ENCODE measurements at places on chromosomes 1 and 21.

GRCh38 chr1:221602830-221603229 is 139.1 kb downstream of the DUSP10 start:
- no peak for DNase-seq

DNA sequence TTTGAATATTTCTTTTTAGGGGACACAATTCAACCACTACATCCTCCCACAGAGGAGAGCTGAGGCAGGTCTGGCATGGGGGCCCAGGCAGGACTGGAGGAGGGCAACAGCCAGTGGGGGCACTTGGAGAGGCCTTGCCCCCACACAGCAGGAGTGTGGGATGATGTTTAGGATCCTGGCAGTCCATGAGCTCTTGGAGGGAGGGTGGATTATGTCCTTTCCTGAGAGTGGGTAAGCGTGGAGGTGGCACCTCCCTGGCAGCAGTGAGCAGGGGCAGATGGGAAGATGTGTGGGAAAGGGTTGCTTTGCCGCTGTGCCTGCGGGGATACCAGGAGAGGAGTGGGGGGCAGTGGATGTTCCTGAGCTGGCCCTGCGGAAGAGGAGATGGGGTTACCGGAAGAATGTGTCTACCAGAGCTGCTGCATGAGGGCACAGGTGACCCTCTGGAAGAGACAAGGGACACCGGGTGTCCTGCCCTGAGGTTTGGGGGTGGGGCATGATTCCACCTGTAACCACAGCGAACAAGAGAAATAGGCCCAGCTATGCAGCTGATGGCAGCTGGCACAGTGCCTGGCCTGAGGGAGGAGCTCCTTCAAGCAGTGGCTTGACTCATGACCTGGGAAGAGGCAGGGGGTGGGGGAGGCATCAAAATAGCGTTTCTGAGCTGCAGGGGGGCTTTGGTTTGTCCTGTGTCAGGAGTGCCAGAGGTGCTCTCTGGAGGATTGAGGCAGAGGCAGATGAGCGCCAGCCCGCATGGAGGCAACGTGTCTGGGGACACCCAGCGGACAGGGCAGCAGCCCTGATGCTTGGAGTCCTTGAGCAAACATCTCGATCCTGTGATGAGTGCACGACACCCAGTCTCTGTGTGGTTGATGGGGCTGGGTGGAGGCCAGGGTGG is 123.9 kb upstream of the TMPRSS2 start:
- DNase-seq = peak; percentile 82

DNA sequence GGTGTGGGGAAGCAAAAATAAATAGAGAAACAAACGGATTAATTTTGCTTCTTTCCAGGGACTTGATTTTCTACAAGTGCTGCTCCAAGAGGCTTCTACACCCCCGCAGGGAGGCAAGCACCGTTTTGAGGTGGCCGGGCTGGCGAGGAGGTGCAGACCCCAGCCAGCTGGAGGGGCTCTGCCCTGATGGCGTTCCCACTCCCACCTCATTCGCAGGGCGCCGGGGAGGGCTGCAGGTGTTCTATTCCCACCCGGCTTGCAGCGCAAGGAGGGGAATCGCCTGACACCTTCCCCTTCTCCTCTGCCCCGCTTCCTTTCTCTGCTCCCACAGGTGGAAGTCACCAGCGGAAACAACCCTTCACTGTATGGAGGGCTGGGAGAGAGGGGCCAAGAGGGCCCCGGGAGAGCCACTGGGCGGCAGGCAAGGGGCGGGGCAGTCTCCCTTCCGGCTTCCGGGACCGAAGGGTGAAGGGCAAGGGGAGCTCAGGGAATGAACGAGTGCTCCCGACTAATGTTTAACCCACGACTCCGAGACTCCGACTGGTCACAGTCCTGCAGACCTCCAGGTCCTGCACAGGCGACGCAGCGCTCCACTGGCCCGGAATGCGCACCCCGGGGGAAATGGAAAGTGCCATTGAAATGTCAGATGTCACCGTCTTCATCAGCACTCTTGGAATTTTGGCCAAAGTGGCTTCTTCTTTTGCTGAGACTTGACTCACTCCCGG is 29.1 kb downstream of the TEX35 start:
- DNase-seq = peak; percentile 51

GRCh38 chr1:244011271-244011670 is 39.8 kb upstream of the ZBTB18 start:
- DNase-seq = no peak

DNA sequence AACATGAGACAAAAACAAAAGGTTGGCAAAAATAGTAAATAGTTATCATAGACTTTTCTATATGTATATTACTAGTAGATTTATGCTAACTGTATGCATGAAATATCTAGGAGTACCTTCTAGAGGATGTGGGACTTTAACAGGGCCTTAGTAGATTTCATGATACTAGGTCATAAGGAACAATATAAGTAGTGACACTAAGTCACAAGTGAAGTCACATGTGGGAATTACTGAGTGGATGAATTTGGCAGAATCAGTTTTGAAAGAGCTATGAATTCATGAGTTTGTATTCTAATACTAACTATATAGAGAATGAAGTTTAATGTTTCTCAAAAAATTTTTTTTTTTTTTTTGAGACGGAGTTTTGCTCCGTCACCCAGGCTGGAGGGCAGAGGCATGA is 53.1 kb upstream of the GPR25 start:
- no peak for DNase-seq
